ENCODE measurements at places on chromosomes 1 and 21. TPM values are rescaled to one million over a fixed set of nuclear protein-coding genes. Genes with fewer than 3 reads are reported as not detected.

Gene TDRD10
- total RNA-seq: not detected

- no peak for DNase-seq
These were observed 1327.0 kb downstream of the BRINP3 start for GRCh38 chr1:189150624-189151023.

GRCh38 chr1:66283622-66284041 lies 250.3 kb upstream of the SGIP1 start:
- DNase-seq: no peak

DNA sequence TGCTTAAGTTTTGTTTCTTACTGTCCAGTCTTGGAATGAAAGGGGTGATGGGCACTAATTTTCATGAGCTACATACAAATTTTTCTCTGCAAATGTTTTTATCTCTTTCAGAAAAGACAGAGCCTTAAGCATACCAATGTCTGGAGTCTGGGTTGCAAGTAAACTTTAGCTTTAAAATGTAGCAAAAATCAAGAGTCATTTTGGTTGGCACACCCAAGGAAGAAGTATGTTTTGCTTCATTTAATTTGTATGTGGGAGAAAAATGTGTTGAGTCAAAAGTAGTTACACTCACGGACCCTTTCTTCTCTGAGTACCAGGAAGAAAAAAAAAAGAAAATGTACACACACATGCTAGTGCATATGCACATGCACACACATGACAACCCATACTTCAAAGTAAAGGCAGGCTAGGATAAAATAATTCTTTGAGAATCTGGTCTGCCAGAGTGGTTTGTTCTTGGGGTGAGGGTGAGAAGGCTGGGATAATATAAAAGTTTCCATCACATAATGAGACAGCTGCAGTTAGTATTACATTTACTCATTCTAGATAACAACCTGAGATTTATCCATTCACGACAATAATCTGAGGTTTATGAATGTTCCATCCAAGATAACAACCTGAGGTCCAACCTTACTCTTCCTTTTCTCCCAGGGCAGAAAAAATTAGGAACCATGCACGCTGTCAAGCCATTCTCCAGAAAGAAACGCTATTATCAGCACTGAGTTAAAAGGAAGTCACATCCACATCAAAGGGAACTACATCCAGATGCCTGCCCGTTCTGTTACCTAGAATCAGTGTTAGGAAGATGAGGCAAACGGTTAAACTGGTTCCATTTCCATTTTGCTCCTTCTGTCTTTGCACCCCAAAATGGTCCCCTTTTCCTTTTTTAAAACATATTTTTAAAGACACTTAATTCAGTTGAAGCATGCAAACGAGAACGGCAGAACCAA lies 9.3 kb downstream of the DPYD start:
- DNase-seq: no peak
